Astrocyte of the spinal cord (primary cell): ENCODE measurements at places on chromosomes 5 and 9.

DNA sequence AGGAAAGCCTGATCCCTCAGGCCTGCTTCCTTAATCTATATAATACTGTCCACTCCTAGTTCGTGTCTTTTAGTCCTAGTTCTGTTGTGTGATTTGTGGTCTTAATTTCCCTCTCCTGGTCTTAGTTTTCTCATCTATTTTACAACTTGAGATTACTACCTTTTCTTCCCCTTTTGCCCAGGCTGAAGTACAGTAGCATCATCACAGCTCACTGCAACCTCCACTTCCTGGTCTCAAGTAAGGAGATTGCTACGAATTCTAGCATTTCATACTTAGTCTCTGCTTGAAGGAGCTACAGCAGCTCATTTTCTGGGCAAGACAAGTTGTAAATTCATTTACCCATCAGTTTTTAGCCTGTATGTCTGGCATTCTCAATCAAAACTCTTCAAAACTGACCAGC is 5.5 kb downstream of the TRIM32 start:
- DNase-seq = no peak

- no peak for DNase-seq
Observed at GRCh38 chr5:167255926-167256325, 1035.5 kb upstream of the WWC1 start.

DNA sequence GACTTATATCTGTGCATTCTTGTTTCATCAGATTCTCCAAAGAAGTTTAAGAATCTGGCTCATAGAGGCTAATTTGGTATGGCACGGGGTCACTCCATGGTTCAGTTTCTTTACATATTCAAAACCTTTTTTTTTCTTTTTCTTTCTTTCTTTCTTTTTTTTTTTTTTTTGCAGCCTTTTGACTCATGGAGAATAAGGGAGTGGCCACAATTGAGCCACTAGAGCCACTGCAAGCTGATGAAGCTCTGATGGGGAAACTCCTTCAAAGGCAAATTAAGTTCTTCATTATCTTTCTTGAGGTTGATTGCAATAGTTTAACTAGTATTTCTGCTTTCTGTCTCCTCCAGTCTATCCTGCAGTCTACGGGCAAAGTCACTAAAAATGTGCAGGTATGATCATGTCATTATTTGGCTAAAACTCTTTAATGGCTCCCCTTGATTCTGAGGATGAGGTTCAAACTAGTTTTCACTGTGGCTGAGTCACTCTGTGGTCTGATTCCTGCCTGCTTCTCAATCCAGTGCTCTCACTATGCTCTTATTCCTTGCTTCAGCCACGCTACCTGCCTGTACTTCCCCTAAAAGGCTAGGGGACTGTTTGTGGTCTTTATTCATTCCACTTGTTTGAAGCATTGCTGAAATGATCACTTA is 93.5 kb upstream of the RIOK2 start:
- no peak for DNase-seq

- DNase-seq = no peak
Observed at GRCh38 chr9:91522481-91522880, 98.8 kb upstream of the NFIL3 start.

DNA sequence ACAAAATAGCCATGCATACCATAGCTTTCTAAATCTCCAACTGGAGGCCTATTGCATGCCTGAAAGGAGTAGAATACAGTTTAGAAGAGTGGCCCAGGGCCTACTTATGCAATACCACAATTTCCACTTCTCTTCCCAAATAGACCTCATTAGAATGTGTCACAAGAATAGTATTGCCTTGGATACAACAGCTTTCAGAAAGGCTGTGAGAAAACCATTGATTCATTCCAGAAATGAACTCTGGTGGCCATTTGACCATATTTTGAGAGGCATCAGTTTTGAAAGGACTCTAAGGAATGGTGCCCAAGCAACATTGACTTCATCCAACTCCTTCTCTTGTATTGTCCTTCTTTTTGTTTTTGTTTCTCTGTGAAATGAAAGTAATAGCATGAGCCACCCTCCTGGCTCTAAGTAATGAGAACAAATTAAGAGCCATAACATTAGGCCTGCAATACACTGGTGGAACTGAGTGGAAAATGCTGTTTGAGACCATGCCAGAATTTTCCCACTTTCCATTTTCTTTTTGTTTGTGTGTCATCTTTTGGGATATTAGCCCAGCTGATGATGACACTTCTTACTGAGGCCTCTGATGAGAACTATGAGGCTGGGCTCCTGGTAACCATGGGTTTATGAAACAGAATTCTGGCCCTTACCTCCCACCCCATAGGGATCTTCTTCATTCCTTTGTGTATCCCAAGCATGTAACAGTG is 90.2 kb downstream of the TMEM174 start:
- no peak for DNase-seq

- DNase-seq = no peak
Observed at GRCh38 chr5:108028412-108028811, 353.5 kb downstream of the FBXL17 start.

DNA sequence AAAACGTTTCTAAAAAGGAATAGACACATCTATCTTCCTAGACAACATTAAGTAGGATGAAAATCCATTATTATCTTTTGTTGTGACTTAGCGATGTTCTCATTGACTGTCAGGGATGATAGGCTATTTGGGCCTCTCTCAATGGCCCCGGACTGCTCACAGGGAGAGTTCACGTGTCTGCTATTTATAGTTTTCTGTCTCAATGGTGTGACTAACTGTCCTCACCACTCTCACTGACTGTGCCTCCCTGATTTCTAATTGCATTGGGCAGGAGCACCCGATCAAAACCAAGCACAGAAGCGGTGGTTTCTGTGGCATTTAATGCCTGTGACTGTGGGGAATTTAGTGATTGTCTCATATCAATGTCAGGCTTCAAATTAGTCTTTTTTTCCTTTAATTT is 286.7 kb upstream of the KLF9 start:
- no peak for DNase-seq

- DNase-seq = peak; percentile 60
Observed at GRCh38 chr5:78587775-78588291, 60.7 kb downstream of the LHFPL2 start.

- no peak for DNase-seq
Observed at GRCh38 chr9:126591083-126591482, 22.6 kb upstream of the LMX1B start.

GRCh38 chr5:78534148-78534904 is 114.2 kb downstream of the LHFPL2 start:
- DNase-seq = peak; percentile 81

DNA sequence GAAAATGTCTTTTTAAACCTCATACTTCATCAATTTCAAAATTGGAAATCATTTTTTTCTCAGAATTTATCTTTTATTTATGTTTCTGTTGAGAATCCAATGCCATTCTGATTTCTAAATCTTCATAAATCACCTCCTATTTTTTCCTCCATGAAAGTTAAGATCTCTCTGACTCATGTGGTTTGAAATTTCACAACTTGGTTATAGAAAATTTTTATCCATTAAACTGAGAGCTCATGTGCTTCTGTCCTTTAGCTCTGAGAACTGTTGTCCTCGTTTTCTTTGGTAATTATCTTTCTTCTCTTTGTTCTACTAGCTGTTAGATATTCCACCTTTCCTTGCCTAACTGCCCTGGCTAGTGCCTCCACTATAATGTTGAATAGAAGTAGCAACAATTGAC is 1.5 kb upstream of the RNF180 start:
- no peak for DNase-seq

GRCh38 chr5:175343308-175343707 is 100.7 kb downstream of the DRD1 start:
- DNase-seq = peak; percentile 24

DNA sequence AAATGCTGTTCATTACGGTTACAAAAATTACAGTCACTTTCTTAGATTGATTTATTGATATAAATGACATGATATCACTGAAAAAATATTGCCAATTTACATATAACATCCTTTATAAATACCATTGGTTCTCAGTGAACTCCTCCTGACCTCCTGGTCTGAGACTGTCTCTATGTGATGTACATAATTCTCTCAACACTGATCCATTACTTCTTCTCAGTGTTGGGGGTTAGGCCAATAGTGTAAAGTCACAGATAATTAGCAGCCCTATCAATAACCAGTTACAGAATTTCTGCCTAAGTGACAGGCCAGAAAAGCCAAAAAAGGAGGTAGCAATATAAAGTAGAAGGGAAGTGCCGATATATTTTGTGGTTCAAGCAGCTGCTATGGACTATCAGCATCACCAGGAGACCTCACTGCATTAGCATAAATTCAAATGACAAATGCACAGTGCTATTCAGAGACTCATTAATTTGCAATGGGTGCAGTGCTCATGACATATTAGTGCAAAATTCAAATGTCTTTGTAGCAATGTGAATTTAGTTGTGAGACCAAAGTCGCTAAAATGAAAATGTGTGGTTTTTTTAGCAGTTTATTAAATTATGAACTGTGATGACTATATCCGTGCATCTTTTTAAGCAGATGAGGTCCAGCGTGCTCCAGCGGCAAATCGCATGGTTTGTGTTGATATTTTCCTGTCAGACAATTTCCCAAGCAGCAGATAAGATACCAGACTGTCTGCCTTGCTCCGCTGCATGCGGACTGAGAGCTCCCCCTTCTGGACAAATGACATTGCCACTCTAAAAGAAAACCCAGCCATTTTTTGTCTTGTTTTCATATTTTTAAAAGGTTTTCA is 144.6 kb downstream of the CETN3 start:
- DNase-seq = peak; percentile 79

DNA sequence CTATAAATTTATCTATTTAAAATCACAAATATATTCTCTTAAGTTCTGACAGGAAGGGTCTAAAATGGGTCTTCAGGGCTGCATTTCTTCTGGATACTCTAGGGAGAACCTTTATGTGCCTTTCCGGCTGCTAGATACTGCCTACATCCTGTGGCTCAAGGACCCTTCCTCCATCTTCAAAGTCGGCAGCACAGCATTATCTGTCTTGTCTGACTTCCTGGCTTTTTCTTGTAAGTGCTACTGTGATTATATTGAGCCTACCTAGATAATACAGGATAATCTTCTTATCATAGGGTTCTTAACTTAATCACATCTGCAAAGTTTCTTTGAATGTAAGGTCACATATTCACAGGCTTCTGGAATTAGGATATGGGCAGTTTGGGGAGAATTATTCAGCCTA is 943.8 kb upstream of the TYRP1 start:
- no peak for DNase-seq

- DNase-seq = peak; percentile 55
Observed at GRCh38 chr9:70340572-70340971, 73.9 kb downstream of the KLF9 start.

DNA sequence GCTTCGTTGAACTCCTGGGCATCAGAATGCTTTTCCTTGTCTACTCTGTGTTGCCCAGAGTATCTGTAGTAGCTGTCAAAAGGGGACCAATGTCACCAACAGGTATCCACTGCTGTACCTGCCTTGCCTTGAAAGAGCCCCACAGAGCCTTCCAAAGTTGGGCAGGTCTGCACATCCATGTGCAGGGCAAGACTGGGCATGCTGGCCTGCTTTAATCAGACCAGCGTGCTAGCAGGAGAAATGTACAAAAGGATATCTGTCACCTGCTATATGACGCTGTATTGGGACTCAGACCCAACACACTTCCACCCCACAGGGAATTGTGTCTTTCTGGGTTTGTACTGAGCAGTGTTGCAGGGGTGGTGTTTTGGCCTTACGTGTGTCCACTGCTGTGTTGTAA is 11.9 kb downstream of the DELE1 start:
- no peak for DNase-seq

DNA sequence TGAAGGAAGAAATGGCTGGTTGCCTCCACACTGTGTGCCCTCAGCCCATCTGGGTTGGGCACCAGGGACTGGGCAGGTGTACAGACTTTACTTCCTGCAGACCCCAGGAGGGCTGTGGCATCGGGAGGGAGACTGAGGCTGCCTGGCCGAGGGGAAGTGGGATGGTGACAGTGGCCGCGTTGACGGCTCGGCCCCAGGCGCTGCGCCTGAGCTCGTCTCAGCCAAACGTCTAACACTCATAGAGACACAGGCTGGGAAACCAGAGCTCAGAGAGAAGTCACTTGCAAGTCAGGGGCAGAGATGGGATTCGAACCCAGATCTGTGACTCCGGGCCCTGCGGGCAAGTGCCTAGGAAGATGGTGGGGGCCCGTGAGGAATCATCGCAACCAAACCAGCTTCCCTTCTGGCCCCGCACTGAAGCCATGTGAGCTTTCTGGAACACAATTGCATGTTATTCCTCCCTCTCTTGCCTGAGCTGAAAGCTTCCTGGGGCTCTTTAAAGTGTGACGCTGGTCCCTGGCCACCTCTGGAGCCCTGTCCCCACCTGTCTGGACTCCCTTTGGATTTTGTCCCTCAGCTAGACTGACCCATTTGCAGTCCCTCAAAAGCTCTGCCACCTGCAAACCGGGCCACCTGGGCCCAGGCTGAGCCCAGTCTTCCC is 53.1 kb upstream of the FUBP3 start:
- DNase-seq = no peak

GRCh38 chr9:108910402-108910801 is 23.5 kb downstream of the ELP1 start:
- DNase-seq = no peak

GRCh38 chr9:127058011-127058644 is 64.3 kb downstream of the ANGPTL2 start:
- DNase-seq = no peak

- DNase-seq = no peak
Observed at GRCh38 chr9:137816531-137817235, 60.9 kb upstream of the CACNA1B start.

DNA sequence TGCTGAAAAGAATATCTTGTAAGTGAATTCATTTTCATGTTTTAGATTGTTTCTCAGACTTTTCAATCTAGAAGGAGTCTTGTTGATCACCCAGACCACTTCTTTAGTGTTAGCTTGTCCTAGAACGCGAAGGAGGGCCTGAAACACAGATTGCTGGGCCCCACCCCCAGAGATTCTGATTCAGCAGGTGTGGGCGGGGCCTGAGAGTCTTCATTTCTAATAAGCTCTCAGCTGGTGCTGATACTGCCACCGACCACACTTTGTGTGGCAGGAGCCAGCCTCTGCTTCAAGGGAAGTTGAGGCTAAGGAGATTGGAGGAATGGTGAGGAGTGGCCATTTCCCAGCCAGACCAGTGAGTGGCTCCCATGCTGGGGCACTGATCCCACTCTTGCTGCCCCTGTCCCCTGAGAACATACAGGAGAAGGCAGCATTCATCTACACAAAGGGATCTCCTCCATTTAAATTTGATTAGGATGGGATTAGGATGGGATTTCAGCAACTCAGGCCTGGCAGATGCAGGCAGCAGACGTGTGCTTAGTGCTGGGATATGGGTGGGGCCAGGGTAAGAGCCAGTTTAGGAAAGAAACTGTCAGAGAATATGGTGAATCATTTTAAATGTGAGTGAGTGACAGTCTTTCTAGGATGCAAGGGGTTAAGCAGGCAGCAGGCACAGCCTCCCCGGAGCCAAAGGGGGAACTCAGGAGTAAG is 35.9 kb downstream of the ZNF618 start:
- no peak for DNase-seq
